ENCODE measurements at places on chromosomes 11 and 22. TPM values are rescaled to one million over a fixed set of nuclear protein-coding genes. Genes with fewer than 3 reads are reported as not detected.

The RAB38 gene
- total RNA-seq, result 3.9 TPM

The NFAM1 gene
- total RNA-seq, result 10.5 TPM

The PDE2A gene
- 53.7 TPM for total RNA-seq

The LUZP2 gene
- not detected for total RNA-seq

The RNF215 gene
- 15.6 TPM for total RNA-seq

The IGLL1 gene
- total RNA-seq, result not detected

The NXPE4 gene
- total RNA-seq, result not detected

The TBX1 gene
- total RNA-seq, result 5.6 TPM

The CYP2D6 gene
- total RNA-seq, result 1.0 TPM

The API5 gene
- 67.7 TPM for total RNA-seq

The SMIM35 gene
- total RNA-seq, result 0.15 TPM

The HEPN1 gene
- total RNA-seq, result 0.51 TPM

The ARL2 gene
- total RNA-seq, result 96.3 TPM

The UPK3A gene
- not detected for total RNA-seq

The AGBL2 gene
- 2.0 TPM for total RNA-seq

The TMEM191C gene
- total RNA-seq, result 1.4 TPM

The TRPT1 gene
- total RNA-seq, result 24.5 TPM

The APOBEC3H gene
- total RNA-seq, result not detected

The RTL10 gene
- total RNA-seq, result 16.6 TPM

The MOV10L1 gene
- 0.10 TPM for total RNA-seq

The LINC01488 gene
- total RNA-seq, result not detected

The VPREB1 gene
- total RNA-seq, result not detected

The ZPR1 gene
- 48.2 TPM for total RNA-seq

The ELMOD1 gene
- total RNA-seq, result 0.33 TPM

The RASGRP2 gene
- total RNA-seq, result 44.7 TPM

The SESN3 gene
- total RNA-seq, result 34.9 TPM

The KRTAP5-10 gene
- total RNA-seq, result not detected

The CARNS1 gene
- 9.3 TPM for total RNA-seq

The ROM1 gene
- 9.0 TPM for total RNA-seq

The OR8A1 gene
- not detected for total RNA-seq

The SMTNL1 gene
- total RNA-seq, result not detected

The PLEKHA7 gene
- 17.1 TPM for total RNA-seq

The CHRM1 gene
- not detected for total RNA-seq

The FXYD6 gene
- 28.7 TPM for total RNA-seq

The SULT4A1 gene
- total RNA-seq, result not detected

The BEST1 gene
- 8.0 TPM for total RNA-seq
